ENCODE measurements at places on chromosomes 1 and 21.

- DNase-seq, result no peak
Observed at GRCh38 chr1:26468911-26469310, 3.3 kb upstream of the HMGN2 start.

- peak; percentile 61 for DNase-seq
Observed at GRCh38 chr1:220787069-220787619, 431 bp downstream of the MTARC1 start.

DNA sequence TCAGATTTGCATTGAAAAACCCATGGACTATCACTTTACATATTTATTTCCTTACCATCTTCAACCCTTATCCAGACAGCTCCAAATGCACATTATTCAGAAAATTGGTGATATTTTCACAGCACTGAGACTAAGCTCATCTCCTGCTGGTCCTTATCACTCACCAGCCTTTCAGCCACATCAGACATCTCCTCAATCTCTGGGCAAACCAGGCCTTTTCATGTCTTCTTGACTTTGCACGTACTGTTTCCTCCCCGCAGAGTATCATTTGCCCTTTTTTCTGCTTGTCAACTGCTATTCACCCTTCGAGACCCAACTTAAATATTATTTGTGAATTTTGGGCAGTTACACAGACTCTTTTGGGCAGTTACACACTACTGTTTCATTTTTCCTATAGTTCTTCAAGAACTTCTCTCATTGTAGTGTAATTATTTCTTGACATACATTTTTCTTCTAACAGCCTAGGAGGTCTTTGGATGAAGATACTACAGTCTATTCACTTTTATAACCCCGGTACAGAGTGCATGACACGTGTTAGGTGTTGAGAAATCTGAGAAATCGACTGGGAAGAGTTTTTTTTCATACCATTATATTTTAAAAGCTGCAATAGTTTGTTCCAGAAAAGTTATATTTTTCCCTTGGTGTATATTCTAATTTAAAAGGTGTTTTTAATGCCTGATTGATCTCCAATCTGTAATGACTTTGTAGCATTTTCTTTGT, 98.0 kb downstream of the FGGY start:
- DNase-seq, result no peak

- no peak for DNase-seq
Observed at GRCh38 chr1:8189931-8190483, 127.9 kb upstream of the SLC45A1 start.

GRCh38 chr1:112735752-112736151, 20.6 kb upstream of the PPM1J start:
- DNase-seq, result no peak

DNA sequence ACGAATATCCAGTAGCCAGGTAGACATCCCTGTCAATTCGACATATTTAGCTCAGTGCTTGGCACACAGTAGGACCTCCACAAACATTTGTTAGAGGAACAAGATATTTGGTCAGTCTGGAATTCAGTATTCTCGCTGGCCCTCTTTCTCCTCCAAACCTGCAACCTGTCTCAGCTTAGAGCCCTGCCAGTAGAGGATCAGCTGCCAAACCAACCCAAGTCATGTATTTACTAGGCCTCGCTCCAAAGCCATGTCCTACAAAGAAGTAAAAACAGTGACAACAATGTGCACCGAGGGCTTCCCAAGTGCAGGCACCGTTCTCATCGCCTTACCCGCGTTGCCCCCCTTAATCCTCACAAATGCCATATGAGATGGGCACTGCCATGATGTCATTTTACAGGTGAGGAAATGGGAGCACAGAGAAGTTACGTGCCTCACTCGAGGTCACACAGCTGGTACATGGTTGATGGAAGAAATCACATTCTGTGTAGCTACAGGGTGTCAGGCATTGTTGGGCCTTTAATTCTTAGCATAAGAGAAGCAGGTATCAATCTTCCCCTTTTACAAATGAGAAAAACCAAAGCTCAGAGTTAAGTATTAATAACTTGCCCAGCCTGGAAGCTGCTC, 26.0 kb upstream of the CDCA8 start:
- DNase-seq, result no peak

- DNase-seq, result no peak
Observed at GRCh38 chr21:44304877-44305293, 5.0 kb downstream of the PFKL start.

DNA sequence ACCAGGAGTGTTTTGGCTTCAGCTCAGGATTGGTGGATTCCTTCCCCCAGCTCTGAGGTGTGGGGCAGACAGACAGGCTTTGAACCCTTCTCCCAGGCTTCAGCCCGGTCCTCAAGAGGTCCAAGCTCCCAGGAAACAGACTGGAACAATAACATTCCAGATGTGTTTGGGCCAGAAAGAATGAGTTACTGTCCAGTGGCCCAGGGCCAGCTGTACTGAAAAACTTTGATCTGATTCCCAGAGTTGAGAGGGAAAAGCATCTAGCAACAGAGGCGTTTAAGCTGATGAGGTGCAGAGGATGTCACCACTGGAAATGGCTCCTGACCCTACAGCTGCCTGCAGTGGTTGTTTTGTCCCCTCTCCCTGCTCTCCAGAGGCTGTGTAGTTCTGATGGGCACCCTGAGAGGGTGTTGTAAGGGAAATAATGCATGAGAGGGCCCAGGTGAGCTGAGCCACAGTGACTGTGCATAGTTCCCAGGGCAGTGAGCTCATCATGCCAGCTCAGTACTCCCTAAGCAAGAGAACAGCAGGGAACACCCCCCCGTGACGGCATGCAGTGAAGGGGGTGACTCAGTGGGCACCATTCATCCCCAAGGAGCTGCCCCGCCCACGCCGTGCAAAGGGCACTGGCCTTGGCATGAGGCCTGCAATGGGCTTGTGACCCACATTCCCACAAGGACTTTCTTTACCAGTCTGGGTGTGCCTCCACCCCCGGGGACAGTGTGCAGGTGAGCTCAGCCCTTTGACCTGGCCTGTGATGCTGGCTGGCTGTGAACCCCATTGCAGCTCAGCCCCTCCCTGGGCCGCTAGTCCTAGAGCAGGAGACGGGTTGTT, 13.8 kb upstream of the SFN start:
- DNase-seq, result no peak

- no peak for DNase-seq
Observed at GRCh38 chr1:57278558-57278957, 145.3 kb downstream of the DAB1 start.

DNA sequence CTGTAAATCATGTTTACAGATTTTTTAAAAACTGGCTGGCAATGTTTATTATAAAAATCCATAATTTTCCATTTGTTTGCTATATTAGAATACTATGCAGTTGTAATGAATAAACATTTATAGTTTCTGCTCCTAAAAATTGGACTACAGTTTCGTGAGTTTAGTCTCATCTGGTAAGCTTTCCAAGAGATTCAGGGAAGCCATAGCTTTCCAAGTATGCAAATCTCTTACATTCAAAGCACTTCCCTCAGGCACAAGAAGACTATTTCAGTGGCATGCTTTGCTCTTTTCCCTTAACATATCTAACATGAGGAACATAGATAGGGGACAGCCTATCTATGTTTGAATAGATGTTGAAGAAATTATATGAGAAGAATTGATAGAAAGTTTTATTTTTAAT, 77.2 kb downstream of the ADGRL2 start:
- no peak for DNase-seq

- DNase-seq, result no peak
Observed at GRCh38 chr21:16437586-16437985, 707.8 kb downstream of the USP25 start.

GRCh38 chr21:36883532-36884486, 82.7 kb downstream of the HLCS start:
- no peak for DNase-seq

GRCh38 chr1:41864471-41865040, 54.2 kb downstream of the HIVEP3 start:
- DNase-seq, result no peak

DNA sequence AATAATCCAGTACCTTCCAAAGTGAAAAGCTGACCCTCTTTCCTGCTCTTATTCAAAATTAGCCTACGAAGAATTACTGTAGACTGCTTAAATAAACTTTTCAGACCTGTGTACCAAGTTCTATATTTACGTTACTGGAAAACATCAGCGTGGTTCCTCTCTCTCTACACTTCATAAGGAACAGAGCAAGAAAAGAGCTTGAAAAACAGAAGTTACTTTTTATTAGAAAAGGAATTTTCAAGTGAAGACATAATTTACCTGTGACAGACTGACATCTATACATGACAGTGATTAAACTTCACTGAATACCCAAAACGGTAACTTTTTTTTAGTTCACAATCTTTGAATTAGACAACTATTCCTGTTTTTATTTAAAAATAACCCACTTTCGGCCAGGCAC, 2.7 kb downstream of the ENAH start:
- no peak for DNase-seq

- no peak for DNase-seq
Observed at GRCh38 chr1:151885479-151885878, 23.8 kb downstream of the THEM4 start.

DNA sequence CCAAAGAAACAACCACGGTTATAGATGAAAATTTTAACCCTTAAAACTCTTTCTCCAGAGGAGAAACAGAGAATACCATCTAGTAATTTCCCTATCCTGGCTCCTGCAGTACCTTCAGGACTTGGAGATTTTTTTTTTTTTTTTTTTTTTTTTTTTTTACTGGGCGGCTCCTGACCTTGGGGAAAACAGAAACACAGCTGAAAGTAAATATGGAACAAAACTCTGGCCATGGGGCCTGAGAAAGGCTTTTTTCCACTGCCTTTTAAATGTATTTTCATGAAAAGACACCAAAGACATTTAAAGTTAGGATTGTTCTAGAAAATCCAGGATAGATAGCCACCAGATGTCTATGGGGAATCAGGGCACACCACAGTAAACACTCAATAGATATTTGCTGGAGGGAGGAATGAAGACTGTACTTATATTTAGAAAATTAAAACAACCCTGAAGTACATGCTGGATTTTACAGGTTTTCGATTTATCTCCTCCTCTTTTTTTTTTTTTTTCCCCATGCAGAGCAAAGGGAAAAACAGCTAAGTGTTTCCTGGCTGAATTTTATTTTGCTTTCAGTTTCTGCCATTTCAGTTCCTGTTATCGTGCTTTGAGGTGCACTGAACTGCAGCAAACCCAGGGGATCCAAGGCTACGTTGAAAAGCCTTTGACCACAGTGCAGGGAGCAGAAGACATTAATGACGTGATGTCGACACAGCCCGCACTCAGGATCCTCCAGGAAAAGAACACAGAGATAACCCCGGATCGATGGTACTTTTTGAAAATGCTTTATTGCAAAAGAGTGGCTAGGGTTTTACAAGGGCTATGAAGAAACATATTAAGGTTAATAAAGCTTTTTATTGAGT, 35.7 kb upstream of the CNN3 start:
- DNase-seq, result no peak

DNA sequence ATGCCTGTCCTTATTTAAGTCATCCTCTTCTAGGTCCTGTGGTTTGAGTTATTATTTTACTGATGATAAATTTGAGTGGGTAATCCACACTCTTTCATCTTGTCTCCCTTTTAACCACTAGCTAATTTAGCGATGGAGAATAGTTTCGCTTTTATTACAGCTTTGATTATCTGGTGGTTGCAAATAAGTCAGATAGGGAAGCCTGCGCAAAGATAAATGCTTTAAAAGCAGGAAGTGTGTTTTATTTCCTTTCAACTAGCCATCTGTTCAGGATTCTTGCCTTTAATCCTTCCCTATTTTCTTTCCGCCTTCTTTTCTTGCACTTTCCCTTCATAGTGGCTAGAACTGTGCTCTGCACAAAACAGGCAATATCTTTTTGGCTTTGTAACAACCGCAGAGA, 129.0 kb downstream of the TGFB2 start:
- no peak for DNase-seq

- no peak for DNase-seq
Observed at GRCh38 chr1:221794079-221794670, 52.3 kb upstream of the DUSP10 start.

DNA sequence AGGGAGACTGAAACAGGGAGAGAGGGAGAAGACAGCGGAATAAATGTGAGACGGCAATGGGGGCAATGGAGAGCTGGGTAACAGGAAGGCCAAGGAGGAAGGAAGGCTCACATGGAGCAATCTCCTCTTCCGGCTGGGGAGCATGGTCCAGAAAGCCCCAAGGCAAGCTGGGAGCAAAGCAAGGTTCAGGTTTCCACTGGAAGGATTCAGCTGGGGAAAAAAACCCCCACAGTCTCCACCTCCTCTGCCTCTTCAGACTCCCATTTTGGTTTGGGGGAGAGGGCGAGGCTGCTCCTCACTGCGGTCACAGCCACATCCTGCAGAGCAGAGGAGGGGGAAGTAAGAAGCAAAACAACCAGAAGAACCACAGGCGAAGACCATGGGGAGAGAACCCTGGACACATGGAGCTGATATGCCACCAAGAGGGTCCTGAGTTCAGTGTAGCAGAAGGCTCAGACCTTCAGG, 650 bp downstream of the TNFAIP8L2 start:
- DNase-seq, result no peak

DNA sequence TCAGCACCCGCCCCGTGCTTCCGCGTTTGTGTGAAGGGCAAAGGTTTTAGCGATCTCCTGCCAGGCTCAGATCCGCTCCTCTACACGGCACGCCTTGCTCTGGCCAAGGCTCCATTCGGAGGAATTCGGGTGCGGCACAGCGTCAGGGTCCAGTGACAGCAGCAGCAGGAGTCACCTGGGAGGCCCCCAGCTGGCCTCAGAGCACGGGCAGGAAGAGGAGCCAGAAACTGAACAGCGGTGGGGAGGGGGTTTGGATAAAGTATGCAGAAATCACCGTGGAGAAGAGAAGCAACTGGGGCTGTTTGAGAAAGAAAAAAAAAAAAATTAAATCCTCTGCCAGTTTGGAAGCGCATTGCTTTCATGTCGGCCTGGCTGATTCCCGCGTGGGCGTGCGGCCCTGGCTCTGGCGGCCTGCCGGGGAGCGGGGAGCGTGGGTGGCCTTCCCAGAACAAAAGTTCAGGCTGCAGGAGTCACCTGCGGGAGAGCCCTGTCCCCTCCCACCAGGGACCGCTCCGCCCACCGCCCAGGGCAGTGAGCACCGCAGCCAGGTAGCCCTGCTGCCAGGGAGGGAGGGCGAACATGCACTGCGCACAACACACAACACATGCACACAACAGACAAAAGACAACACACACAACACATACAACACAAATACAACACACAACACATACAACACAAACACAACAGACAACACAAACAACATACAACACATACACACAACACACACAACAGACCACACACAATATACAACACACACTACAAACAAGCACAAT, 107.6 kb downstream of the ETS2 start:
- DNase-seq, result peak; percentile 85

DNA sequence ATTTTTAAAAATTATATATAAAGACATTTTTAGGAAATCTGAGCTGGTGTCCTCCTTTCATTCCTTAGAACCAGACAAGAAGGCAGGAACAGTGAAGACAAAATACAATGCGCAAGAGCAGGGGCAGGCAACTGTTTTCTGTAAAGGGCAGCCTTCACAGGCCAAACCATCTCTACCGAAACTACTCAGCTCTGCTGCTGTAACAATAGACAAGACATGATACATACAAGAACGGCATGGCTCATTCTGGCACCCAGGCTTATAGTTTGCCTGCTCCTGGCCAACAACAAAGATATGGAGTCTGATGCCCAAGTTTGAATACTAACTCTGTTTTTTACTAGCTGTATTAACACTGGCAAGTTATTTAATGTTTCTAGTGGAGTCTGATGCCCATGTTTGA, 232.0 kb downstream of the SMYD3 start:
- DNase-seq, result no peak

GRCh38 chr21:45819478-45820170, 161.9 kb upstream of the COL6A1 start:
- DNase-seq, result no peak
